Colonic mucosa (tissue), 4 donors: ENCODE measurements at places on chromosomes 1 and 21.
A peak's percentile ranks its signal among the peaks of the same experiment; 100 is the strongest.

GRCh38 chr1:91124290-91124985 is 102.6 kb upstream of the ZNF644 start:
- no peak for DNase-seq

DNA sequence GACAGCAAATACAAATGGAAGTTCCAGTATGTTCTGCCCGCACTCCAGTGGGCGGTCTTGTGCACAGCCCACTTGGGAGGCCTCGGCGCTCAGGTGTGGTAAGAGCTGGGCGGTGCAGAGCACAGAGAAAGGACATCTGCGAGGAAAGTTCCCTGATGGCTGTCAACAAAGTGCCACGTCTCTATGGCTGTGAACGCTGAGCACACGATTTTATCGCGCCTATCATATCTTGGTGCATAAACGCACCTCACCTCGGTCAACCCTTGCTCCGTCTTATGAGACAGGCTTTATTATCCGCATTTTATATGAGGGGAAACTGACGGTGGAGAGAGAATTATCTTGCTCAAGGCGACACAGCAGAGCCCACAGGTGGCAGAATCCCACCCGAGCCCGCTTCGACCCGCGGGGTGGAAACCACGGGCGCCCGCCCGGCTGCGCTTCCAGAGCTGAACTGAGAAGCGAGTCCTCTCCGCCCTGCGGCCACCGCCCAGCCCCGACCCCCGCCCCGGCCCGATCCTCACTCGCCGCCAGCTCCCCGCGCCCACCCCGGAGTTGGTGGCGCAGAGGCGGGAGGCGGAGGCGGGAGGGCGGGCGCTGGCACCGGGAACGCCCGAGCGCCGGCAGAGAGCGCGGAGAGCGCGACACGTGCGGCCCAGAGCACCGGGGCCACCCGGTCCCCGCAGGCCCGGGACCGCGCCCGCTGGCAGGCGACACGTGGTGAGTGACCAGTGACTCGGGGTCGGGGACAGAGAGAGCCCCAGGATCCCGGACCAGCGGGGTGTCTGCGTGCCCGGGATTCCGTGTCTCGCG is at the start of gene IL12RB2:
Gene IL12RB2 (plus strand): TSS at position 623 of the 810 bp plus-strand sequence. CDS start 12,496 bp downstream, outside the sequence.
- DNase-seq, result peak; percentile 20

- DNase-seq, result peak; percentile 20
These were observed at the start of gene PDE4B for GRCh38 chr1:65792669-65793358. Gene PDE4B, plus strand, starts transcription at chr1:65792895.

GRCh38 chr1:226494092-226494609 is 54.4 kb upstream of the STUM start:
- no peak for DNase-seq

DNA sequence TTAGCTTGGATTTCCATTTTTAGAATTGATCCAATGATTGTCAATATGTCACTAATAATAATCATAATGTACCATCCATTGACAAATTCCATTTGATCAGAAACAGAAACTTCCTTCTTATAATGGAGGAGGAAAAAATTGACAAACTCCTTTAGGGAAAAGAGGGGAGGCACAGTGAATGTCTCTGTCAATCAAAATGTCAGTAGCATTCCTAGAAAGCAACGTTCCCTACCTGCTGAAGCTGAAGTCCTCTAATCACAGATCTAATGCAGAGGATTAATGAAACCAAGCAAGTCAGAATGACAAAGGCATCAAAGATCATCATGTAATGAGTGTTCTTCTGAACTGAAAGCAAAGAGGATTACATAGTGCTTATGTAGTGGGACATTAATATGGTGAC is 22.4 kb downstream of the MCOLN3 start:
- no peak for DNase-seq

DNA sequence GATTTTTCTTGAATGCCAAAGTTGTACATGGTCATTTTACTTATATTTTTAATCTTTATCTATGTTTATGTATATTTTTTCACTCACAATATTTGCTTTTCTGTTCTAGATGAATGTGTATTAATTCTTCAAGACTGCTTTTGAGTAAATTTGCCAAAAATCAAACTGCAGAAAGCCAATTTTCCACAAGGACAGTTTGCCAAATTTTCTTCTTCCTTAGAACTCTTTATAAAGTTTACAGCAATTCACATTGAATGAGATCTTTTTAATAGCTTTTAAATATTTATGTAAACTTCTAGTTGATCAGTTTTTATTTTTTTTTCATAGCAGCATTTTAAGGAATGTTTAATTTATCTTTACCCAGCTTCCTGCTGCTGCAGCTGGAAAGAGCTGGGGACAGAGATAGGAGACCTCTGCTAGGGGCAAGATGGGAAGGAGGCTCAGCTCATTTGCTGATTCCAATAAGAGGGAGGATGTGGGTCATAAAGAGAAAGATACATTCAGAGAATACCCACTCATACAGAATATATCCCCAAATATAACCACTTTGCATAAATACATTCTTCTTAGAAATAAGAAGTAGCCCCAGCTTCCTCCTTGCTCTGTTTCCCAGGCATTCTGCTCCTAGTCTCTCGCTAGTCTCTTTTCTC is 93.0 kb downstream of the ODF2L start:
- no peak for DNase-seq

GRCh38 chr1:46749921-46750404 is 31.0 kb upstream of the EFCAB14 start:
- DNase-seq, result no peak

DNA sequence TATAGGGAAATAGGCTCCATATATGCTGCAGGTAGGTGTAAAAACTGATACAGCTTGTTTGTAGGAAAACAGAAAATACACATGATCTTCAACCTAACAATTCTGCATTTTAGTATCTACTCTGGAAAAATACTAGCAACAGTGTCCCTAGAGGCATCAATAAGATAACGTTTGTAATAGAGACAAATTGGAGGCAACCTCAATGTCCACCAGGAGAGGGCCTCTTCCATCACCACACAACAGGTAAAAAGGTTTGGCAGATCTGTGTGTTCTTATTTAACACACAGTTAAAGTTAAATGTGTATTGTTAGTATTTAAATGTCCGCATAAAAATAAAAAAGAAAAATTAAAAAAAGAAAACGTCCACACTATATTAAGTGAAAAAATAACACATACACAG is 5.4 kb downstream of the EIF2D start:
- DNase-seq, result no peak

- no peak for DNase-seq
These were observed 239.5 kb downstream of the HMCN1 start for GRCh38 chr1:185973645-185974044.

- no peak for DNase-seq
These were observed 11.8 kb downstream of the ACOT11 start for GRCh38 chr1:54559771-54560231.

GRCh38 chr1:36160949-36161485 is 5.1 kb downstream of the MAP7D1 start:
- no peak for DNase-seq

DNA sequence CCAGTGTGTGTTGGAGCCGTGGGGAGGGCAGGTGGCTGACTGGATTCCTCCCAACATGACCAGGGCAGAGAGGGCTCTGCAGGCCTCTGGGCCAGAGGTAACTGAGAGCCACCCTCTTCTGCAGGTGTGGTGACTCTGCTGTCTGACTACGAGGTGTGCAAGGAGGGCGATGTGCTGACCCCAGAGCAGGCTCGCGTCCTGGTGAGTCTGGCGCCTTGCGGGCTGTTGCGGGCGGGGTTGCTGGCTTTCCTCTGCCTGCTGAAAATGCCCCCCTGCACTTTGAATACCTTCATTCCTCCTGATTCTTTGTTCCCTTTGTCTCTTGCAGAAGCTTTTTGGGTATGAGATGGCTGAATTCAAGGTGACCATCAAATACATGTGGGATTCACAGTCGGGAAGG is 6.7 kb downstream of the MRTO4 start:
- DNase-seq, result no peak

DNA sequence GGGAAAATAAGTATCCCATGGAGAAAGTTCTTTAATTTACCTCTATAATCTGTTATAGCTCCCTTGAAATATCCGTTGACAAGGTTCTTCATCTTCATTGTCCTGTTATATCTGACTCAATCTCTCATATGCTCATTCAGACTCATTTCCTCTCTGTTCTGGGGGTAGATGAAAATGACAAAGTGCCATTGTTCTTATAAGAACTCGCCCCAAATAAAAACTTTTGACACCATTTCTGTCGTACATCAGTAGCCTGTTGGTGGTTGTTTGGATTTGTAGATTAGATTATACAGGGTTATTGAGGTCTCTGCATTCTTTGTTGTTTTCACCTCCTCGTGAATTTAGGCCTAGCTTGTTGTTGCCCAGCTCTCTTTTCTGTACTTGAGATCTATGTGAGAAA is 55.2 kb upstream of the IPO9 start:
- DNase-seq, result no peak

DNA sequence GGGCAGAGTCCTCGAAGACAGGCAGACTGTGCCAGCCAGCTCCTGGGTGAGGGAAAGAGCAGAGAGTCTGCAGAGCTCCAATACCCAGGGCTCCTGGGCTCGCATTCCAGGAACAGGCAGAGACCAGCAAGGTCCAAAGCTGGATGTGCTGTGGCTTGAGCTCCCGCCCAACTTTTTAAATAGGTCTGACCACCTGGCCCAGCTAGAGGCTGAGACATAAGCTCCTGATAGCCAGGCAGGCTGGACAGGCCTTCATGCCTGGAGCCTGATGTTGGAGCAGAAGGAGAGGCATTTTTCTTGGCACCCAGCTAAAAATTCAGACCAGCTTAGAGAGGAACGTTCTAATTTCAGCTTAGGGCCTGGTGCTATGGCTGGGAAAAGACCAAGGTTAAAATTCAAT is 178.4 kb upstream of the TMEM51 start:
- DNase-seq, result no peak

DNA sequence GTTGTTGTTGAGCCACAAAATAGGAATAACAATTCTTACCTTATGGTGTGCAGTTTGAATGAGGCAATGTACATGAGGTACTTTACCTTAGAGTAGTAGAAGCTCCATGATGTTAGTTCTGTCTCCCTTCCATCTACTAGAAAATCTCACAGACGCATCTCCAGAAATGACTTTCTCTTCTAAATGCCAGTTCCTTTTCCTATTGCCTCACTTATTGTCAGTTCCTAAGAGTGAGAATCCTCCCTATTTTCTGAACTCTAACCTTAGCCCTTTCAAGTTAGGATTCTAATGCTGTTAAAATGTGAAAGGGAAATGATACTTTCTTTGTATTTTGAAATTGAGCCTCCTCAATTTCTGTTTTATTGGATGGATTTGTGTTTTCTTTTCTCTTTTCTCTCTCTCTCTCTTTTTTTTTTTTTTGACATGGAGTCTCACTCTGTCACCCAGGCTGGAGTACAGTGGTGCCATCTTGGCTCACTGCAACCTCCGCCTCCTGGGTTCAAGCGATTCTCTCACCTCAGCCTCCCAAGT is 18.6 kb upstream of the MAPKAPK2 start:
- DNase-seq, result no peak

DNA sequence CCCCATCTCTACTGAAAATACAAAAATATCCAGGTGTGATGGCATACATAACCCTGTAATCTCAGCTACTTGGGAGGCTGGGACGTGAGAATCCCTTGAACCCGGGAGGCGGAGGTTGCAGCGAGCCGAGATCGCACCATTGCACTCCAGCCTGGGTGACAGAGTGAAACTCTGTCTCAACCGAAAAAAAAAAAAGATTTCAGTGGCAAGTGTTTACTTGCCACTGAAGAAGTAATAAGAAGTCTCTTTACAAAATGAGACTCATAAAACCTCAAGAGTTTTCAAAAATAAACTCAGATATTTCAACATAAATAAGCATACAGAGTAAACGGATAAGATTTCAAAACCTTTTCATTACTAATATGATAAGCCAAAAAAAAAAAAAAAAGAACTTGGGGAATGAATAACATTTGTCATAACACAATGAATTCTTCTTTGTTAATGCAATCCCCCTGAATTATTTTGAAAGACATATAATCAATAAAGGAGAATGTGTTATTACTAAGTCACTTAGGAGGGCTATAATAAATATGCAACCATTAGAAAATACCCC is 34.2 kb upstream of the EXO1 start:
- DNase-seq, result no peak

DNA sequence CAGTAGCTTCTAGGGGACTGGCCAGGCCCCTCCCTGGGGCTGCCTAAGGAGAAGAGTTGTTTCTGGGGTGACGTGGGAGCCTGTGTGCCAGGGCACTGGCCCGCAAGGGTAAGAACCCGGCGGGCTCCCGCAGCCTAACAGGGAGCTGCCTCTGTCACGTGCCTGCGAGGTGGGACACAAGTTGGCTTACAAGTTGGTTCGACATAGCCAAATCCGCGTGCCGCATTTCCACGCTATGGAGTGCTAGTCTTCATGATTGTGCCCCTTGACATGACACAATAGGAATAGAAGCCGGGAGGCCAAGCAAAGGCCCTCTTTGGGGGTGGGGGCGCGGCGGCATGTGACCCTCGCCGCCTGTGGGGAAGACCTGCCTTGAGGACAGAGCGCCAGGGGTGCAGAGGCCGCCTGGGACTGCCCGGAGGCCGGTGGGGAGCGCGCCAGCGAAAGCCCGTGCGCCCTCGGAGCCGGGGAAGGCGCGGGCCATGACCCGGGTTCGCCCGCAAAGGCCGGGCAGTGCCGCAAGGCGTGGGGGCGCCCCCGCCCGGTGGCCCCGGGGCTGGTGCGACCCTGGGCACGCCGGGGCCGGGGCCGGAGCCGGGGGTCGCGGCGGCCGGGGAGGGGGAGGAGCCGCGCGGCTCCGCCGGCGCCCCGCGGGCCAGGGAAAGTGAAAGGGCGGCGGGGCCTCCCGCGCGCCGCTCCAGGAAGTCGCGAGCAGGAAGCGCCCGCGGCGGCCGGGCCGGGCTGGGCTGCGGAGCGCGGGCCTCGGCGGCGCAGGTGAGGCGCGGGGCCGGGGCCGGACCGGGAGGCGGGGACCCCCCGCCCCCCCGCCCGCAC is at the start of gene SLC37A1:
Gene SLC37A1 (plus strand): TSS at position 702 of the 834 bp plus-strand sequence. CDS start 4,603 bp downstream, outside the sequence.
- DNase-seq, result peak; percentile 46

- DNase-seq, result no peak
These were observed 4.2 kb downstream of the HHAT start for GRCh38 chr1:210332719-210333398.

DNA sequence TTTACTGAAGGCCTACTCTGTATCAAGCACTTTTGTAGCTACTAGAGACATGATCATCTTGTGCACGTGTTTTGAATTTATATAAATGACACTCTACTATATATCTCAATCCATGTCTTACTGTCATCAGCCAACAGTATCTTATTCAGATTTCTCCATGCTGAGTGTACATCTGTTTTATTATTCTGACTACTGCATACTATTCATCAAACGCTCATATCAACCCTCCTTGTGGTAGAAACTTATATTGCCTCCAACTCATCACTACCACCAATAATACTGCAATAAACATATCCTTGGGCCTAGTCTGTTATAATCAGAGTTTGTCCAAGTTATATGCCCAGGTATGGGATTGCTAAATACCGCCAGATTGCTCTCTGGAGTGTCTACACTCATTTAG is 81.6 kb upstream of the IRF2BP2 start:
- no peak for DNase-seq

DNA sequence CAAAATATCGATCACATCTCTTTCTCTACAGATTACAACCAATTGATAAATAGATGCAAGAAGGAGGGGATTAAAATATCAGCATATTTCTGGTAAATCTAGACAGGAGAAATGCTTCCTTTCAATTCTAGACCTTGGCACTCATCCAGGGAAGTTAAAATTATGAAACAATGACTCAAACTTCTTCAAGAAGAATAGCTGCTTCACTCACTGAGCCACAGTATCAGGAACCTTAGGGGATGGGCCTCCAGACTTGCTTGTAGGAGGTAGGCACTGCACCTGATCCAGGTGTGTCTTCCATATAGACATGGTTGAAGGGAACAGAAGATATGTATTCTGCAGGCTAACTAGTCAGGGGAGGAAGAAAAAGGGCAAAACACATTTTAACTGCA is 9.8 kb downstream of the SLAMF7 start:
- DNase-seq, result no peak

- no peak for DNase-seq
These were observed 128.4 kb upstream of the NGF start for GRCh38 chr1:115466433-115466832.

- no peak for DNase-seq
These were observed 227.6 kb upstream of the C1orf174 start for GRCh38 chr1:4127592-4128140.
